ENCODE measurements at places on chromosomes 6 and 20.

GRCh38 chr6:155171109-155171746 lies 92.6 kb upstream of the CLDN20 start:
- peak; percentile 96 for DNase-seq

GRCh38 chr20:1816384-1817381 lies 78.5 kb upstream of the SIRPA start:
- DNase-seq, result peak; percentile 98

- no peak for DNase-seq
Observed at GRCh38 chr20:53789989-53790675, 196.5 kb upstream of the ZNF217 start.

- DNase-seq, result no peak
Observed at GRCh38 chr6:11291582-11291981, 59.1 kb upstream of the NEDD9 start.

DNA sequence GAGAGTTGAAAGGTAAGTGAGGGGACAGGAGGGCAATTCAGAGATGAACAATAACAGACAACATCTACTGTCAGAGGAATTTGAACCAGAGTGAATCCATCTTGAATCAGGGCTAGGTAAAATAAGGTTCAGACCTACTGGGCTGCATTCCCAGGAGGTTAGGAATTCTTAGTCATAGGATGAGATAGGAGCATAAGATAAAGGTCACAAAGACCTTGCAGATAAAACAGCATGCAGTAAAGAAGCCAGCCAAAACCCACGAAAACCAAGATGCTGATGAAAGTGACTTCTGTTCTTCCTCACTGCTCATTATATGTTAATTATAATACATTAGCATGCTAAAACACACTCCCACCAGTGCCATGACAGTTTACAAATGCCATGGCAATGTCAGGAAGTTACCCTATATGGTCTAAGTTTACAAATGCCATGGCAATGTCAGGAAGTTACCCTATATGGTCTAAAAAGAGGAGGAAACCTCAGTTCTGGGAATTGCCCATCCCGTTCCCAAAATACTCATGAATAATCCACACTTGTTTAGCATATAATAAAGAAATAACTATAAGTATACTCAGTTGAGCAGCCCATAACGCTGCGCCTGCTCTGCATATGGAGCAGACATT lies 248.5 kb downstream of the HAO1 start:
- DNase-seq, result no peak

DNA sequence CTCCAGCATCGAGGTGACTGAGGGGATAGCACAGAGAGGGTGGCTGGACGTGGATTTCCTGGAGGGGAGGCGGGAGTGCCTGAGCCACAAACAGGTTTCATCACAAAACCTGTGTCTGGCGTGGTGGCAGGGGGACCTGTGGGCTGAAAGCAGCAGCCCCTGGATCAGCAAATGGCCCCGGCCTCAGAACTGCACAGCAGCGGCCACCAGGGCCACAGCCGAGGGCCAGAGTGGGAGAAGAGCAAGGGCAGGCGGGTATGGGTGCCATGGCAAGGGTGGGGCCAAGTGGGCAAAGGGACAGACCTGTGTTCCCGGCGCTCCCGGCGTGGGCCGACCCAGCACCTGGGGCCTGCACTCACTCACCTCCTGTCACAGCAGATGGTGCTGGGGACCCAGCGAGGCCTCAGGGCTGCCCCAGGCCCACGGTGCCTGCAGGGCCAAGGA lies 19.0 kb downstream of the NTSR1 start:
- no peak for DNase-seq
